ENCODE measurements at places on chromosomes 2 and 18. TPM values are rescaled to one million over a fixed set of nuclear protein-coding genes. Genes with fewer than 3 reads are reported as not detected.

DNA sequence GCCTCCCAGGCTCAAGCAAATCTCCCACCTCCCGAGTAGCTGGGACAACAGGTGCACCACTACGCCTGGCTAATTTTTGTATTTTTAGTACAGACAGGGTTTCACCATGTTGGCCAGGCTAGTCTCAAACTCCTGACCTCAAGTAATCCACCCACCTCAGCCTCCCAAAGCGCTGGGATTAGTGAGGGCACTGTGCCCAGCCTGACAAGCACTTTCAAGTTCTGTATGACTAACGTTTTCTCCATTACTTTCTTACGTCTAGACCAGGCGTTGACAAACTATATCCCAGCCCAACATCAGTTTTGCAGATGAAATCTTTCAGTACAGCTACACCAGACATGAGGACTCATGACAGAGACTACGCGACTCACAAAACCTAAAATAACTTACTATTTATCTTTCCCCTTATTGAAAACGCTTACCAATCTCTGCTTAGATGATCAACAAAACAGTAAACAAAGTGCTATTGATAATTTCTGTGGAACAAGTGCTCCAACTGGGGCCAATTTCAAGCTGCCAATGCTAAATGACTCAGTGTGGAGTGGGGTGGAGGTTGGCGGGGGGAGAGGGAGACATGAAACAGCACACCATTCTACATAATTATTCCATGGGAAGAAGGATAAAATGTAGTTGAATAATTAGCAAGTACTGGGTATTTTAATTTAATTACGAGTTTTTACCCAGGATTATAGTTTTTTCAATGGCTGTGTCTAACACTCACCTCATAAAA, 59.1 kb downstream of the SAP130 start:
- no peak for DNase-seq

DNA sequence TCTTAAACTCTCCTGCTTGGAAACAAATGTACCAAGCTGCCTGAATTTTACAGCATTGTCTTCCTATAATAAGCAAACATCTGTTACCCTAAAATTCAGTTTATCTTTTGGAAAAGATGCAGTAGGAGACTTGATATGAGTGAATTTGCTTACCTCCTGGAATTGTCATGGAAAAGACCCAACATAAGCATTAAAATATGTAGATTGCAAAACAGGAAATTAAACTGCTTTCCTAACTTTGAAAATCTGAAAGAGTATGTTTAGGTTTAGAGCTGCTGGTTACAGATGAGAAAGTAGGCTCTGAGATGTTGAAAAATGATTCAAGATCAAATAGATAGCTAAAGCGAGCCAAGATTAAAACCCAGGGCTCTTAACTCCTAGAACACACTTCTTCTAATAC, 316.5 kb downstream of the SOX11 start:
- no peak for DNase-seq

DNA sequence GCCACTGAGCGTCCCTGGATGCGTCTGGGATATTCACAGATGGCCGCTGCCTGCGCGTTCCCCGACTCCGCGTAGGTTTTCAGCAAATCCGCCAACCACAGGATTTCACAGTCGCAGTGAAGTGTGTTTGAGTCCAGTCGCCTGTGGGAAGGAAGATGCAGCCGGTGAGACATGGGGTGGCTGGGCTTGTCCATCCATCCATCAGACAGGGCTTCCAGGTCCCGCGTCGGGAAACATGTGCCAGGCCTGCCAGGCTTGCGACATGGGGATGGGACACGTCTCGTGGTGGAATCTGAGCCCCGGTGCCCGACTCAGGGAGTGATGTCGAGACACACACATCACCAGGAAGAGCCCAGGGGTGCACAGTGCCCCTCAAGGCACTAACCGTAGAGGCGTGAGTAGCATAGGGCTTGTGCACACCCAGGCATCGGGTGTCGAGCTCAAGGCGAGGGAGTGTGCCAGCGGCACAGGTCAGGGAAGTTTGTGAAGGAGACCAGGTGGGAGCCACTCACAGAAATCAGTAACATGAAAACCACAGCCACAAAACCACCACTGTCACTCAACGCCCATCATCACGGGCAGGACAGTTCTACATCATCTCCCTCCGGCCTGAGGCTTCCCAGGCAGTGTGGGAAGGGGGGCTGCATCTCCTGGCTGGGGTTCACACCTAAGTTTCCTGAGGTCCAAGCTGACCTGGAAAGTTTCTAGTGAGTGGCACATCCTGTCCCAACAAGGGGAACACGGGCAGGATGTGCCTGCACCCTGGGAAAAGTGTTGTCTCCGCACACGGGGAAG, 63.9 kb downstream of the PXDN start:
- DNase-seq = peak; percentile 58

DNA sequence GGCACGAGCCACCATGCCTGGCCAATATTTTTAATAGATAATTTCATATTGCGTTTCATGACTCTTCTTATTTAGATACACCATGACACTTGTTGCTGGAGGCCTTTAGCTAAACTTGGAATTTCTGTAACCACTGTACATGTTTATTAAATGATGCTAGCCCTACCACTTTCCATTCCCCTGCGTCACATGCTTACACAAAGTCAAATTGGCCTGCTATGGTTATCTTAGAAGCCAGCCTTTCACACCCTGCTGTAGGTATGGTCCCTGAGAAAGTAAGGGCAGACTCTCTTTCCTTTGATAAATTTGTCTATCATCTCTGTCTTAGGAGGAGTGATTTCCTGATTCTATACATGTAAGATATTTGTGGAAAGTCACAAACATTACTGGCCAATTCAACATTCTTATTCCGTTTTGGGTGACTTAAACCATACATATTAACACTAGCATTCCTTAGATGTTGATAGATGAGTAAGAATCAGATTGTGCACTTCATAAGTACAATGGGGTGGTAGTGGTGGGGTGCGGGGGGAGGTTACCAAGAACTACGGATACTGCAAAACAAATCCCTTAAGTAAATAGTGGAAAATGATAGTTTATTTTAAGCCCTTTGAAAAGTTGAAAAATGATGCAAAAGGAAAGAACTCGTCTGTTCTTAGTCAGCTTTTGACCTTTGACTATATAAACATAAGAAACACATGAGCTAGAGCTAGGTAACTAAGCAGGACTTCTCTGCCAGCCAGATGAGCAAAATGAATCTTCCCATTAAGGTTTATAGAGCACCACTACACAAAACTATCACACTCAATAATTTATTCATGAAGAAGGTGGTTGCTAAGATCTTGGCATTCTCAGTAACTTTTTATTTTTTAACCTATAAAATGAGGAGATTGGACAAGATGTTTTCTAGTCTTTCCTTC, 7.9 kb upstream of the NDUFV2 start:
- peak; percentile 72 for DNase-seq

- DNase-seq = no peak
Measured at GRCh38 chr2:68912732-68913131, 40.0 kb downstream of the GKN2 start.

DNA sequence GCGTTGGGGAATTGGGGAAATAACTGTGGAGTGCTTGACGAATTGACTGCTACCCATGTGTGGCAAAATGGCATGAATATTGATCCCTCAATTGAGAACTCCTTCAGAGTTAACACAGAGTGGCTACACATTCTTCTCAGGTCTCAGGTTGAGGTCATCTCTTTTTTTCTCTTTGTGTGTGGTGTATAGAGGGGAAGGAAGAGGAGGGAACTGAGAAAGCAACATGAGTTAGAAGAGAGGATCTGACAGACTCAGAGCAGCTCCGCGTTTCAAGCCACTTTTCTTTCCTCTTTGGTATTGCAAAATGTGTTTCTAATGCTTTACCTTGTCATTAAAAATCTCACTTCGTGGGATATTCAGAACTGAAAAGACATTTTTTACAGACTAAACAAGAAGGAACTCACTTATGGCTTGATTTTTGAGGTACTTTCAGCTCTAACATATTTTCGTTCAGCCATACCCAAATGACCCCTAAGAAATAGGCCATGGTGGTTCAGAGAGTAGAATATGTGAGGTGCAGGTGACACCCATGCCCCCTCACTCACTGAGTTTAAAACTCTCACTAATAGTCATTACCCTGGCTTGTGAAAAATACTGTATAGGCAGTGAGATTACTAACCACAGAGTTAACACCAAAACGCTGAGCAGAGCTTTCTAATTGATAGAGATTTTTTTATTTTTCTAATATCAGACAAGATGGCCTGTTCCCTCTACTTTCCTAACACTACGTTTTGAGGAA, 22.5 kb downstream of the STAT4 start:
- no peak for DNase-seq

DNA sequence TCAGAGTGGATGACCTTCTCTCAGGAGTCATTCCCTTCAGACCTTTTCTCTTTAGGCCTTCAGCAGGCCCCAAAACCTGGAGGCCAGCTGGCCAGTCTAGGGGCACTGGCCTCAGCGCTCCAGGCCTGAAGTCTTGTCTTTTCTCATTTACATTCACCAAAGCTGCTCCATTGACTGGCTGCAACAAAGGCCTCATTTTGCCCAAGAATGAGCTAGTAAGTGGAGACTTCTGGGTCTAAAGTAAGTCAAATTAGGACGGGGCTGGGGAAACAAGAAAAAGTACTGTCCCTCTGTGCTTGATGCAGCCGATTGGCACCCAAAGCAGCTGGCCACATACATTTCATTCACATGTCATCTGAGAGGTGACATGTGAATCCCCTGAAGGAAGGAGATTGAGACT, 83.8 kb upstream of the RIOK3 start:
- no peak for DNase-seq

- DNase-seq = no peak
Measured at GRCh38 chr2:169509298-169509885, at the start of gene KLHL41. KLHL41 (plus strand) TSS chr2:169509702; CDS start chr2:169509779, 77 bp downstream.

DNA sequence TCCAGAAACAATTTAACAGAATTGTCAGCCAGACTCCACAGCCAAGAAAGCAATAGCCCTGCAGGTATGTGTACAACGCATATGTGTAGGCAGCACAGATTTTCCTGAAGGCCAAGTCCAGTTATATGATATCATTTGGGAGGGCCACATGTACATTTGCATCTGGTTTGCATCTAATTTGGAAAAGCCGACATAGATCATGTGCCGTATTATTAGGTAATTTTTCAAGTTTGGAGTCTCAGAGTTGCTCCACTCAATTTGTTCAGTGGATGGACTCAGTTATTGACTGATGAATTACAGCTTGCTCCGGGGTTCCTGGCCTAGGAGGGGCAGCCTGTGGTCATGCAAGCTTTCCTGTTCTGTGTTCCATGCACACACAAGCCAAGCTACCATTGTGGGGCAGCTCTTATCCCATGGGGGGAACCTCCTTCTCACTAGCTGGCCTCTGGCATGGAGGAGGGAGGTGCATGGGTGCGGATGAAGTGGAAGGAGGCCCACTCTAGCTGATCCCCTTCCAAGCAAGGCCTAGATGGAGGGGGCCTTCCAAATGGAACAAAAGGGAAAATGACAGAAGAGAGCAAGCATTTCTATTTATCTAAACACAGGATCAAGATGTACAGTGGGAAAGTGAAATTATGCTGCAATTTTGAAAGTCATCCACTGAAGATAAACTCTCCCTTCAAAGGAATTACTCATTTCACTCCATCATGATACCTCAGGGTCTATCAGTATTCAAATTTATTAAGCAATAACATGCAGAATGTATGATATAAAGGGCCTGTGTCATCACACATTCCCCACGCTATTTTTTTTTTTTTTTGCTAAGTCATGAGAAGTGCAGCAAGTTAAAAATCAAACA, 202.6 kb upstream of the SMAD2 start:
- DNase-seq = peak; percentile 77

The OSR1 gene
- 15.2 TPM for total RNA-seq

The ATOH8 gene
- total RNA-seq = 18.6 TPM

The SIX2 gene
- 14.8 TPM for total RNA-seq

The HRH4 gene
- total RNA-seq = under 0.01 TPM
